ENCODE measurements at places on chromosomes 12 and 14.

DNA sequence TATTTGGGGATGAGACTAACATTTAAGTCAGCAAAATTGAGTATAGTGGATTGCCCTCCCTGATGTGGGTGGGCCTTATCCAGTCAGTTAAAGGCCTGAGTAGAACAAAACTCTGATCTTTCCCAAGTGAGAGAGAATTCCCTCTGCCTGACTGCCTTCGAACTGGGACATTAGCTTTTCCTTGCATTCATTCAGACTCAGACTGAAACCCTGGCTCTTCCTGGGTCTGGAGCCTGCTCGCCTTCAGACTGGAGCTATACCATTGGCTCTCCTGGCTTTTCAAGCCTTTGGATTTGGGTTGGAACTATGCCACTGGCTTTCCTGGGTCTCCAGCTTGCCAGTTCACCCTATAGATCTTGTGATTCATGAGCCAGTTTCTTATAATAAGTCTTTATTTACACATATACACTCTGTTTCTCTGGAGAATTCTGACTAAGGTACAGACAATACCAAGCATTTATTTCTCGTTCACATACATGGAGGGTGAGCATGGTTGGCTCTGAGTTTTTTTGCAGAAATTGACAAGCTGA, 296.5 kb downstream of the ERC1 start:
- DNase-seq = no peak

GRCh38 chr14:59013672-59014298, 174.7 kb upstream of the DAAM1 start:
- DNase-seq = no peak

GRCh38 chr12:11793921-11794710, 144.6 kb downstream of the ETV6 start:
- DNase-seq = peak; percentile 32

DNA sequence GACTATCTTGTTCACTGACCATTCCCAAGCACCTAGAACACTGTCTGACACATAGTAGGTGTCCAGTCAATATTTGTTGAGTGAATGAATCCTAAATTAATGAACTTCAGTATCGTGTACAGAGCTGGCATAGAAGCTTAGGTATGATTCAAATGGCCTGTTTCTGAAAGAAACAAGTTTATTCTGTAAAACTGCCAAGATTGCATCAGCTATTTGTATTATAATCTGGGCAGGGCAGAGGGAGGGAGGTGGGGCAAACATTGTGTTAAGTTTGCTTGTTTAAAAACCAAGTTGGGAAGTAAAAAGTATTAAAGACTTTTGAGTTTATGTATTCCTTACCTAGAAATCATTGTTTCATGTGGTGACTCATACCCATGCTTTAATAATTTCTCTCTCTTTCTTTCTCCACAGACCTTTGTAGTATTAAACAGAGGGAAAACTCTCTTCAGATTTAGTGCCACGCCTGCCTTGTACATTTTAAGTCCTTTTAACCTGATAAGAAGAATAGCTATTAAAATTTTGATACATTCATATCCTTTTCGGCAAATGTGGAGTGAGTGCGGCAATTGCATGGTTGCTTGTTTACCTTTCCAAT, 92.8 kb downstream of the SCN8A start:
- DNase-seq = no peak

DNA sequence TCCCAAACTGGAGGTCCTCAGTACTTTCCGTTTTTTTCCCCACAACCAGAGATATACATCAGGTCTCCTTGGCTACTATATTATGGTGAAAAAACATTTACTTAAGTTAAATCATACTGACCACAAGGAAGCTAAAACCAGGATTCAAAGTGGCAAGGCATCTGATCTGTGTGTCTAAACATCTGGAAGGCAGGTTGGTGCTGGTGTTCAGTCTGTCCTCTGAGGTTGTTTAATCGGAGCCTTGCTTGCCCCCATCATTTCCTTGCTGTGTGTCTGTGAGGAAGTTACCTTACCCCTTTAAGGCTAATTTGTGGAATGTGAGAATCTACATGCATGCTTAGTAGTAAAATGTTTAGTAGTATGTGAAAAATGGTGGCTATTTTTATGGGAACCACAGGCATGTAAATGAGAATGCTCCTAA, 75.6 kb downstream of the GALNT4 start:
- DNase-seq = no peak

DNA sequence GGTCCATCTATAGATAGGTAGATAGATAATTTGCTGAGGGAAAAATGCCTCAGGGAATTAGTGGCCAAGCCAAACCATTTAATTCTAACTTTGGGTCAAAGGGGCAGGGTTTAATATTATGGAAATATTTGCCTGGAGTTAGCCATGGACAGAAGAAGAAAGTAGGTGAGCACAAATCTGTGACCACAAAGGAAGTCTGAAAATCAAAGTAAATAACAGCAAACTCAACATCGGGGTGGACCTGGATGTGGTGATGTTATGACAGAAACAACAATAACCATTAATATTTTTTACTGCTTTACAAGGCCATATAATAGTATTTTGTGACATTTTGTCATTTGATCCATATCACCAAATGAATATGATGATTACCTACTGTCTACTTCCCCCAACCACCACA, 578.0 kb upstream of the MGAT4C start:
- no peak for DNase-seq

GRCh38 chr12:5533368-5533767, 101.5 kb downstream of the NTF3 start:
- no peak for DNase-seq

GRCh38 chr14:76575108-76575507, 186.2 kb upstream of the VASH1 start:
- DNase-seq = no peak
